Tibial nerve (tissue), 4 donors: ENCODE measurements at places on chromosomes 16 and 17.

DNA sequence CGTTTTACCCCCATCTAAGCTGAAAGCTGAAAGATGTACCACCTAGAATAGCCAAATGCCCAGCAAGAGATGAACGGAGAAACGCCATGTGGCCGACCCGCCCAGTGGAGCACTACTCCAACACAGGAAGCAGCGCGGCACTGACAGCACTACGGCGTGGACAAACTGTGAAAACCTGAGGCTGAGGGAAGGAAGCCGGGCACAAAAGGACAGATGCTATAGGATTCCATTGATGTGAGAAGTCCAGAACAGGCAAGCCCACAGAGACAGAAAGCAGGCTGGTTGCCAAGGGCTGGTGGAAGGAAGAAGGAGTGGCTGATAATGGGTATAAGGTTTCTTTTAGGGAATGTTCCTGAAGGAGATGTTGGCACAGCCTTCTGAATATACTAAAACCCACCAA is 29.4 kb upstream of the SLC38A8 start:
- no peak for DNase-seq

DNA sequence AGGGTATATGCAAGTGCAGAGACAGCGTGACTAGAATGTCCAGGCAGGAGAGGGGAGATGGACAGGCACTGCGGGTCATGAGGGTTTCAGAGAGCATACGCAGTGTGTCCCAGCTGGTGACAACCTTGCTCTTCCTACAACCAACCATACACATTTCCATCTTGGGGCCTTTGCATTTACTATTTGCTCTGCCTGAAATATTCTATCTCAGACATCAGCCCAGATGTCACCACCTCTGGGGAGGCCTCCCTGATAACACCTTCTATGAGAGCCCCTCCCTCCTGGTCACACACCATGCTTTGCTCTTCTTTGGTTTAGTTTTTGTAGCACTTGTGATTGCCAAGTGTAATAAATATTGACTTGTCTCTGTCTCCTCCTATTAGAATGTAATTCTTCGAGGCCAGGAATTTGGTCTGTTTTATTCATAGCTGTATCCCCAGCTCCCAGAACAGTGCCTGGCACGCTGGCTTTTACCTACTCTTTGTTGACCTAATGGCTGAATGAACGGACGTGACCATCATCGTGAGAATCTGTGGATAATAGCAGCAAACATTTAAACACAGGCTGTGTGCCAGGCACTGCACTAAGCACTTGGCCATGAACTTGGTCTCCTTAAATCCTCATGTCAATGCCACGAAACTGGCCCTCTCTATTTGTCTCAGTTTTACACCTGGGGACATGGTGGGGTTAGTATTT is 51.9 kb downstream of the PLCG2 start:
- DNase-seq = no peak

GRCh38 chr17:38897176-38897575 is 27.3 kb downstream of the LASP1 start:
- DNase-seq = peak; percentile 72

DNA sequence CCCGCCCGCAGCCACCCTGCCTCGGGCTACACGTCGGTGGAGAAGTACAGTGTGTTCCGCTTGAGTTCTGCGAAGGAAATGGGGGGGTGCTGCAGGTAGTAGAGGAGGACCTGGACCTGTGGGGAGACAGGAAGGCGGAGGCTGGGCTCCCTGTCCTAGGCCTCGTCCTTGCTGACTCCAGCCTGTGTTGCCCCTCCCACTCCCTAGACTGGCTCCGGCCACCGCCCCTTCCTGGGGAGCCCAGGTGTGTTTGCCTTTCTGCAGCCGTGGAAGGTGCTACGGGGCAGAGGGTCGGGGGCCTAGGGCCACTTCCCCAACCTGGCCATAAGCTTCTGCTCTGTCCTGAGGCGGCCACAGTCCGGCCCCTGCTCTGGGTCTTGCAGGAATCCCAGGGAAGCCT is 9.1 kb downstream of the TIMM22 start:
- no peak for DNase-seq

- no peak for DNase-seq
These were observed 309.0 kb downstream of the CDH13 start for GRCh38 chr16:82935766-82936165.

DNA sequence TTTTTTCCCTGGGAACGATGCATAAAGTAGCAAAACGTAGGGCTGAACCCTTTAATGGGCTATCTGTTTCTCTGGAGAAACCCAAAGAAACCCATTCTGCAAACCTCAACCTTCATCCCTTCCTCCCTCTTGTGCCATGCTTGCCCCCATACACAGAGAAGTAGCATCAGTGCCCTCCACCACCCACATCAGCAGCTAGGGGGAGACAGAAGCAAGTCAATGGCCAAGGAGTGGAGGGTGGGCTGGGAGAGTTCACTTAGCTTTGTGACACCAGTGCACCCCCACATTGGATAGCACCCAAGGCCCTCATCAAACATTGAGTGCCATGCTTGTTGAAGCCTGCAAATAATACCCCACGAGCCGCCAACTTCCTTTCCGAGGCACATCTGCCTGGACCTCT is 282.4 kb downstream of the ABCC12 start:
- no peak for DNase-seq

DNA sequence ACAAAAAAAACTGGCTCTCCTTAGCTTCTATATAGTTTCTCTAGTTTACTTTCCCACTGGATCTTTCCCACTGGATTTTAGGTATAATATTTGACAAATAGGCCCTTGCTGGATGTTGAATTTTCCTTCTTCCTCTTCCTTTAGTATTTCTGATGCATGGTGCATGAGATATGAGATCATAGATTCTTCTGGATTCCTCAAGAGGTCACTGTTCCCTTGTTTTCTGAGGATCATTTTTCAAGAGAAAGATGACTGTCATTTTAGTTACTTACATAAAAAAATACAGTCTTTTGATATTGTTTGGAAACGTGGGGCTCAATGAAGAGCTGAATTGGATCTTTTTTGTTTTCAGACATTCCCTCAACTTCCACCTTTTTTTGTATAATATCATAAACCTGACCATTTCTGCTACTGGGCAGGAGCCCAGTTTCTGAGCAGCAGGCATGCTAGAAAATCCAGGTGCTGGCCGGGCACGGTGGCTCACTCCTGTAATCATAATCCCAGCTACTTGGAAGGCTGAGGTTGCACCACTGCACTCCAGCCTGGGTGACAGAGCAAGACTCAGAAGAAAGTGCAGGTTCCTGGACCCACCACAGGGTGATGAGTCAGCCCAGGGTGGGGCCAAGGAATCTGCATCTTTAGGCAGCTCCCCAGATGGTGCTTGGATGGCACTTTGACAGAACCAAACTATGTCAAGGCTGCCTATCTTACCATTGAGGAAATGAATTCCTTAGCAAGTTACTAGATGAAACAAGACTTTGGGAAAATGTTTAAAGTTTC is 70.3 kb downstream of the SDR42E1 start:
- DNase-seq = no peak

DNA sequence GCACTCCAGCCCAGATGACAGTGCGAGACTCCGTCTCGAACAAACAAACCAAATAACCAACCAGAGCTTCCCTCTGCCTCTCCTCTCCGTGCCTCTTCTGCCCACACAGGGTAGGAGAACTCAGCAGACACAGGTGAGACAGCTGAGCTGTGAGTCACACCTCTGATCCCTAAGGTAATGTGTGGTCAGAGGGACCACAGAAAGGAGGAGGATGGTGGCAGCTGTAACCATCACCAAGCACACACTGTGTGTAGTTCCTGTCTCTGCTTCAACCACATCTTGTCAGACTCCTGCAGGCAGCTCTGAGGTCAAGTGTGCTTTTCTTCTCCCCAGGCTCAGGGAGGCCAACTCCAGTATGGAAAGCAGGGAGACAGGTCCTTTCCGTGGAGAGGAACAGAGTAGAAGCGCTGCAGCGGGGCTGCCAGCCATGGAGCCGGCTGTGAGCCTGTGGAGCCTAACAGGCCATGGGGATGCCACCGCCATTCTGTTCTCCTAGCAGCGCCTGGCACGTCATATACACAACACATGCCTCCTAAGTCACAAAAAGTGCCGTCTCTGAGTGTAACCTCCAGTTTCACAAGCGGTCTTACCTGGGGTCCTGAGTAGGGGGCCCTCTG is 7.1 kb downstream of the NUDT16L1 start:
- no peak for DNase-seq

DNA sequence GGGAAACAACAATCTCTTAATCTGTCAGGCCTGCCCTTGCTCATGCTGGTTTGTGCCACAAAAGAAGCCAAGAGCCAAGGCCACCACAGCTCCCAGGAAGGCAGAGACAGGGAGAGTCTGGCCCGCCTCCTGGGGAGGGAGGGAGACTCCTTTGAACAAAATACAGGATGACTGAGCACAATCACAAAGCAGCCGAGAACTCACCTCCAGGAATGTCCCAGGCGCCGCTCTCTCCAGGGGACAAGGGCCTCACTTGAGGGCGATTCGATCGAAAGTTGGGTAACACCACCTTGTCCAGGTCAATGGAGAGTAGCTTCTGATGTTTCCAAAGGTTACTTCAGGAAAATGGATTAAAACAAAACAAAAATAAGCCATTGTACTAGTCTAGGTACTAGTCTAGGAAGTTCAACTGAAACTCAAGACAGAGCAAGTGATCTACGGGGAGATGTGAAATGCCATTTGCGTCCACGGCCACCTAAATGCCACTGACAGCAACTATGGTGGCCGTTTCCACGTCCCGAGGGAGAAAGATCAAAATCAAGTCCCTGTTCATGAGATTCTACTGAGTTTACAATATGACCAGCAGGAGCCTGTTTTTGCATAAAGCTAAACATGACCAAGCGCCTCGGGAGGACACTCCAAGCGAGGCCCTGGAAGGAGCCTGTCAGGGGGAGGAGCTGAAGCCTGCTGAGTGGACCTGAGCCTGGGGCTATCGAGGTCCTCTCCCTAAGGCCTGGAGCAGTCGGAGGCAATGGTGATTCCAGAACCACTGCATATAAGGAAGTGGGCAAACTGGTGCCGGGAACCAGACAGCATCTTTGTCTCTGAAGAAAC is 13.4 kb upstream of the SLC38A8 start:
- no peak for DNase-seq

GRCh38 chr16:47716571-47716970 is 255.4 kb downstream of the PHKB start:
- DNase-seq = no peak

- no peak for DNase-seq
These were observed 55.8 kb downstream of the MYH13 start for GRCh38 chr17:10316801-10317542.

GRCh38 chr17:10772425-10773380 is 31.2 kb downstream of the TMEM238L start:
- no peak for DNase-seq

DNA sequence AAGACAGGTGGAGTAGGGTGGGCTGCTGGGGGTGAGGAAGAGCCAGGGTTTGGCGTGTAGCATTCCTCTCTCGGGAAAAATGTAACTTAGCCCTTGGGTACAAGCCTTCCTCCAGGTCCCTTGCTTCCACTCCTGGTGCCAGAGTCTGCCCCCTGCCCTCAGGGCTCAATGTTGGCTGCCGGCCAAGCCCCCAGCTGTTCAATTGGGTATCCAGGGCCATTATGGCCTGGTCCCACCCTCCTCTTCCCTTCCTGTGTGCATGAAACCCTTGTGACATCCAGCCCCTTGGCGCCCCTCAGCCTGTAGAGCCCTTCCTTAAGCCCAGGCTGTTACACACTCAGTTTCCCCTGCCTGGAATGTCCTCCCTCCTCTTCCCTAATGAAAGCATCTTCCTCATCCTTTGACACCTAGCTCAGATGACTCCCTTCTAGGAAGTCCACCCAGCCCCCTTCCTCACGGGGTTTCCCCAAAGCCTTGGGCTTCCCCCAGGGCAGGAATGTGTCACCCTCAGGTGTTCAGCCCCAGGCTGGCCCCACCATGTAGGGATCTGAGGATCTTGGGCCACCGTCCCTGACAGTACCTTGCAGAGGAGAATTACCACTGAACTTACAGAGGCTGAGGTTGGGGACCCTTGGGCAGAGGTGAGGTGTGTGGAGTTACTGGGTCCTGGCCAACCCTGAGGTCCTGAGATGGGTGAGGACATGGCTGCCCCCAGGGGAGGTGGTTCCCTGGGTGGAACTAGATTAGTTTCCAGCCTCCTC is 30.0 kb downstream of the B9D1 start:
- DNase-seq = no peak

DNA sequence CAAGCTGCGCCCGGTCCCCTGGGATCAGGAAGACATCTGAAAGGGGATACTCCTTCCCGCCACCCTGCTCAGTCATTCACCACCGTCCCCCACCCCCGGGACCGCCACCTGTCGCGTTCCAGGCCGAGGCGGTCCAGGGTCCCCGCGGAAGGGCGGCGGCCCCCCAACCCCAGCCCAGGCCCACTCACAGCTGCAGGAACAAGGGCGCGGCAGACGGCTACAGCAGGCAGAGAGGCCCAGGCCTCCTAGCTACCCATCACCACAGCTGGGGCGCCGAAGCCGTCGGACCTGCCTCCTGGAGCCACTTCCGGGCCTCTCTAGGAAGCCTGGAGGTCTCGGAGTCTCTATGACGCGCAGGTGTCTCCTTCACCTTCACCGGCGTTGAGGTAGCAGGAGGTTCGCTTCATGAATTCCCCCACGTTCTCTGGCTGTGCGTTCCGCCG is at the start of gene SDR42E1:
SDR42E1 (minus strand) TSS at position 272 of the 443 bp plus-strand sequence. CDS start 10,612 bp downstream, outside the sequence.
- DNase-seq = no peak

DNA sequence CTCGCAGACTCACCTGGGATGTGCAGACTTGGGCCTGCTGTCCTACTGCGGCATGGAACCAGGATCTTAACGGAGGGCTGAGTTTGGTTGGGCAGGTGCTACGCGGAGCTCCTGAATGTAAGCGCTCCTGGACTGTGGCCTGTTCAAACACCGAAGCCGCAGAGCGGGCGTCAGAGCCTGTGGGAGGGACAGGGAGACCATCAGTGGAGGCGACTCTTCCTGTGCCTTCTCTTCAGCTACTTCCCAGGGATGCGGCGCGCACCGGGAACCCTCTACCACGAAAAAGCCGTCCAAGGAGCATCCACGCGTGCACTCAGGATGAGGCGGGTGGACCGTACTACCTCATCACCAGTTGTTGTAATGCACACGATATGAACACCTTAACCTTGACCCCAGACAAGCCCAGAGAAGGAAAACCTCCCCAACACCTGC is 2.0 kb downstream of the USP36 start:
- DNase-seq = no peak

- no peak for DNase-seq
These were observed 38.6 kb downstream of the AXIN2 start for GRCh38 chr17:65522751-65523404.

DNA sequence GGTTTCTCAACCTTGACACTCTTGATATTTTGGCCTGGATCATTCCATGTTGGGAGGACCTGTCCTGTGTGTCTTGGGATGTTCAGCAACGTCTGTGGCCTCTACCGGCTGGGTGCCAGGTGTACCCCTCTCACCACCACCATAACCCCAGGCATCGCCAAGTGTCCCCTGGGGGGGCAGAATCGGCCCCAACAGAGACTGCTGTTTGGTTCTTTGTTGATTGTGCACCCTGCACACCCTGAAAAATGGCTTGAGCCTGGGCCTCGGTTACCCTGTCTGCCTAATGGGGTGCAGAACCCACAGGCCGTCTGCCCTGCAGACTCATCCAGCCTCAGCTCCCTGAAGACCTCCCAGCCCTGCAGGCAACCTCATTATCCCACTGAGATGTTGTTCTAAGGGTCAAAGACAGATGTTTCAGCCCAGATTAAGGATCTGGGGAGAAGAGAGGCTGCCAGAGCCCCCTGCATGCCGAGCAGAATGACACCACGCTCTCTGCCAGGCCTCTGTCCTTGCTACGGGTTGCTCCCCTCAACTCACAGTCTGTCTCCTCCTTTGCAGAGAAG is 9.2 kb downstream of the CACNG1 start:
- no peak for DNase-seq

GRCh38 chr16:55567382-55567781 is 898 bp downstream of the CAPNS2 start:
- no peak for DNase-seq

- no peak for DNase-seq
These were observed 83.7 kb downstream of the N4BP1 start for GRCh38 chr16:48526058-48526957.

GRCh38 chr16:5025171-5025632 is 8.5 kb downstream of the NAGPA start:
- DNase-seq = peak; percentile 18
